Peyer's patch (tissue), 4 donors: ENCODE measurements at places on chromosomes 12 and 14.

- no peaks in the 10 kb centered on the region for H3K36me3 ChIP-seq
- no peaks in the 10 kb centered on the region for H3K27me3 ChIP-seq
- peak overlapping the region; percentile 68 for H3K4me3 ChIP-seq
- DNase-seq = peak; percentile 60
Measured at GRCh38 chr12:6928022-6928702, 403 bp downstream of the ATN1 start.

GRCh38 chr14:68714991-68715924, 77.6 kb downstream of the ZFP36L1 start:
- no peak overlapping the region for H3K27ac ChIP-seq
- DNase-seq = no peak
- no peaks in the 10 kb centered on the region for H3K36me3 ChIP-seq
- H3K27me3 ChIP-seq = no peaks in the 10 kb centered on the region
- H3K4me3 ChIP-seq = no peak overlapping the region

- no peaks in the 10 kb centered on the region for H3K36me3 ChIP-seq
- H3K27ac ChIP-seq = no peak overlapping the region
- H3K4me1 ChIP-seq = peaks cover 4% of the 10 kb centered on the region
- DNase-seq = no peak
Measured at GRCh38 chr12:56165369-56165768, 7.2 kb downstream of the MYL6 start.

GRCh38 chr12:42886160-42886559, 296.6 kb upstream of the PRICKLE1 start:
- no peak overlapping the region for H3K27ac ChIP-seq
- no peaks in the 10 kb centered on the region for H3K4me1 ChIP-seq
- no peaks in the 10 kb centered on the region for H3K27me3 ChIP-seq
- no peak for DNase-seq
- H3K4me3 ChIP-seq = no peak overlapping the region

DNA sequence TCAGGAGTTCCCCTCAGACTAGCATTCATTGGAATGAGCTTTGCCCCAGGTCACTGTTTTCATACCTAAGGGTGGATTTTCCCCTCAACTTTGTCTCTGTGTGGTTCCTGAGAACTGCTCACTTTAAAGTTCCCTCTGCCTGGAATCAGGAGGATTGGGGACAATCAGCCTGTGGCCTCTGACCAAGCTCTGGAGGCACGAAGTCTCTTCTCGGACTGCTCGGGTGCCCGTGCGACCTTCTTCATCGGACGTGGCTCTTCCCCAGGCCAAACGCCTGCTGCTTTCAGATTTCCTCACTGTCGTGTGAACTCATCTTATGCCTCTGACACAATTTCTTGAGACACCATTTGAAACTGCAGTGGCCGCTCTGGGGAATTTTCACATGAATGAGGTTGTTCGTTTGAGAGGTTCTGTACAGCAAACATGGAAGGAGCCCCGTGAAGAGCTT, 153.7 kb upstream of the PZP start:
- no peak overlapping the region for H3K27ac ChIP-seq
- DNase-seq = no peak
- no peaks in the 10 kb centered on the region for H3K27me3 ChIP-seq
- H3K4me1 ChIP-seq = no peaks in the 10 kb centered on the region
- H3K36me3 ChIP-seq = no peaks in the 10 kb centered on the region
- no peak overlapping the region for H3K4me3 ChIP-seq

GRCh38 chr12:29041621-29042020, 107.5 kb upstream of the FAR2 start:
- H3K27ac ChIP-seq = peak overlapping the region; percentile 83
- no peaks in the 10 kb centered on the region for H3K4me1 ChIP-seq
- H3K4me3 ChIP-seq = no peak overlapping the region

GRCh38 chr12:117013726-117014125, 85.5 kb downstream of the TESC start:
- H3K4me3 ChIP-seq = no peak overlapping the region
- no peaks in the 10 kb centered on the region for H3K4me1 ChIP-seq
- H3K27me3 ChIP-seq = no peaks in the 10 kb centered on the region
- H3K36me3 ChIP-seq = no peaks in the 10 kb centered on the region
- no peak for DNase-seq
